ENCODE measurements at places on chromosomes 2 and 18. TPM values are rescaled to one million over a fixed set of nuclear protein-coding genes. Genes with fewer than 3 reads are reported as not detected.
A peak's percentile ranks its signal among the peaks of the same experiment; 100 is the strongest.

- DNase-seq: peak; percentile 94
Measured at GRCh38 chr2:3470166-3470651, 49.1 kb downstream of the ADI1 start.

DNA sequence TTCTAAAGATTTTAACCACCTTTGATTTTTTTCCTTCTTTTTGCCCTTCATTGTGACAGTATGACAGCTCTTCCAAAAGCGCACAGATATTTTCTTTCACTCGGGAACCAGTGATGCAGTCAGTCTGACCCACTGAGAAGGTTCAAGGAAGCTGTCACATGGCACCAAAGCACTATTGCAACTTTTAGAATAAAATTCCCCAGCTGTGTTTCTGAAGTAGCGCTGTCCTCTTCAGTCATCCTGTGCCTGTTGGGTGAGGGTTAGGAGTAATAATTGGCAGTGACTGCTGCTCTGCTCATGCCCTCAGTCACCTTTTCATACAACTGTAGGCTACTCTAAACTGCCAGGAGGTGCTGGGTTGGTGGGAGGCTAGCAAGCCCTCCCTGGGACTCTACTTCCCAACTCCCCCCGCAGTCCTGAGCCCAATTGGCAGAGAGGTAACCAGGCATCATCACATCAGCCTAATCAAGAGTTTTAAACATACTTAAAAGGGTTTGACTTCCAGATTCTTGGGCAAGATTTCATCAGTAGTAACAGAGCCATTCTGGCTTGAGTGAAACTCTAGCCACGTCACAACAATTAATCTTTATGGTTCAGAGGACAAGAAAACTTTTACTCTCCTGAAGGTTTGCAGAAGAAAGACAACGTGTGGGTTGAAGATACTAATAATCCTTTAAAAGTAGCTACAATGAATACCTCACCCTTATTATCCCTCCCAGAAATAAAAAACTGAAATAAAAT lies 473.3 kb downstream of the FBXO15 start:
- peak; percentile 54 for DNase-seq

DNA sequence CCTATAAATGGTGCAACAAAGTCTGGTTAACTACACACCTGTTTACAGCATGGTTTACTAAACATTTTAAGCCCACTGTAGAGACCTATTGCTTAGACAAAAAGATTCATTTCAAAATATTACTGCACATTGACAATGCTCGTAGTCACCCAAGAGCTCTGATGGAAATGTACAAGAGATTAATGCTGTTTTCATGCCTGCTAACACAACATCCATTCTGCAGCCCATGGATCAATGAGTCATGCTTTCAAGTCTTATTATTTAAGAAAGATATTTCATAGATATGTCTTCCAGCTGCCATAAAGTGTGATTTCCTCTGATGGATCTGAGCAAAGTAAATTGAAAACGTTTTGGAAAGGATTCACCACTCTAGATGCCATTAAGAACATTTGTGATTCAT lies 781.1 kb downstream of the MBD2 start:
- DNase-seq: no peak

- DNase-seq: no peak
Measured at GRCh38 chr2:128736046-128736688, 417.5 kb upstream of the HS6ST1 start.

DNA sequence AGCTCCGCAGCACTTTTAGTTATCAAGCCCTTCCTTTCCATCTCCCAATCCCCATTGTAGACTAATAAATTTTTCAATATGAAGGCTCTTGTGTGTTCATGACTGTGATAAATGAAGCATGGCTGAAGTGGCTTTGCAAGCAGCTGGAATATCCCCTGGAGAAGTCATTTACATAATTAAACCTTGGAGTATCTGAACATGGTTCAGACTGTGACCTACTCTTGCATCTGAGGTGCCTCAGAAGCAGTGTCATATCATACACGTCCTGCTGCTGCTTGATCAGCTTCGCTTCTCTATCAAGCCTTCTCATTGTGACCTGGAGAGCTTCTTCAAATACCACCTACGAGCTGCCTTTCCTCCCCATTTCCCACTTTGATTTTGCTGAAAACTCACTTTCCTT lies 48.4 kb upstream of the ZNF397 start:
- DNase-seq: no peak

DNA sequence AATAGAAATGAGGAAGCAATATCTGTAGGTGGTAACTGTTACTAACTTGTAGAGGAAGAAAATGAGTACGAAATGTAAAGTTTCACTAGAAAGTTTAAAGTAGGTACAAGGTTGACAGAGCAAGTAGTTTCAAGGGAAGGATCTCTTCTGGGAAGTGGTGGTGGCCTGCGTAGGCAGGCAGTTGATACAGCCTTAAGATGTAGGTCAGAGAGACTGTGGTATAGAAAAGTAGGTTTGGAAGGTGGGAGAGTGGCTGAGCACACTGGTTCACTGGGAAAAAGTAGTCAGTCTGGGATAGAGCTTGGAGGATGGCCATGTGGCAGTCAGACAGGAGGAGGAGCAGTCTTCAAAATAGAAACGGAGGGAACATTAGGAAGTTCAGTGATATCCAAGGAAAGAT lies 23.5 kb downstream of the KDM3A start:
- no peak for DNase-seq

- no peak for DNase-seq
Measured at GRCh38 chr2:127768775-127769479, 42.0 kb downstream of the WDR33 start.

DNA sequence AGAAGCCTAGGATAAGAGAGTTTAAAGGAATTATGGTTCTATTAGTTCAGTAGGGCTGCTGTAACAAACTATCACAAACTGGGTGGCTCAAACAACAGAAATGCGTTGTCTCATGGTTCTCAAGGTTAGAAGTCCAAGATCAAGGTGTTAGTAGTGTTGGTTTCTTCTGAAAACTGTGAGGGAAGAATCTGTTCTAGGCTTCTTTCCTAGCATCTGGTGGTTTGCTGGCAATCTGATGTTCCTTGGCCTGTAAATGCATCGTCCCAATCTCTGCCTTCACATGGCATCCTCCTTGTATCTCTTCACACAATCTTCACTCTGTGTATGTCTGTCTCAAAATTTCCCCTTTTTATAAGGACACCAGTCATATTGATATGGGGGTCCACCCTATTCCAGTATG lies 76.3 kb downstream of the MDH1 start:
- DNase-seq: no peak

DNA sequence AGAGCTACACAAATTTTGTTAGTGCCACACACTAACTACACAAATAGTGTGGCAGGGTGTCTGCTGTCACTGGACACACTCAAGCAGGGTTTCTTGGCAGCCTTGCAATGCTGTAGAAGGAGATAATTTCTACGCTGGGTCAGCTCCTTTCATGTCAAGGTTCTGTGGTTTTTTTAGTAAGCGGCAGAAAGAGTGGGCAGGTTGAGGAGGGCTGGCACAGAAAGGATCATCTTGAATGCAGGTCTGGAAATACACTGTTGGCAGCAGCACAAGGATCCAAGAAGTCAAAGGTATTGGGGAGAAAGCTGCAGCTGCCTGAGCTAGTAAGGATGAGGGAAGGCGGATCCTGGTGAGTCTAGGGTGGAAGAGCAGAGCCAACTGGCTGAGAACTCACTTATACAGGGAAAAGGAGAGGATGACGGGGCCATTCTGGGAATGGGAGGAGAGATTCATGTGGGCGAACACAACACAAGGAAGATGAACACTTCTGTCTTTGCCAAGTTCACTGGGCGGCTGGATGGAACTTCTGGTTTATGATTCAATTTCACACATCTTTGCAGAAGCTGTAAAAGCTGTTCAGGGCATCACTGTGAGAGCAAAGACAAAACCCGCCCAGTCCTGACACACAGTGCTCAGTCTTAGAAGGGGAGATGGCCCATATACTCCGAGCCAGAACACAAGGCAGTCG lies 16.9 kb upstream of the CYRIA start:
- no peak for DNase-seq

DNA sequence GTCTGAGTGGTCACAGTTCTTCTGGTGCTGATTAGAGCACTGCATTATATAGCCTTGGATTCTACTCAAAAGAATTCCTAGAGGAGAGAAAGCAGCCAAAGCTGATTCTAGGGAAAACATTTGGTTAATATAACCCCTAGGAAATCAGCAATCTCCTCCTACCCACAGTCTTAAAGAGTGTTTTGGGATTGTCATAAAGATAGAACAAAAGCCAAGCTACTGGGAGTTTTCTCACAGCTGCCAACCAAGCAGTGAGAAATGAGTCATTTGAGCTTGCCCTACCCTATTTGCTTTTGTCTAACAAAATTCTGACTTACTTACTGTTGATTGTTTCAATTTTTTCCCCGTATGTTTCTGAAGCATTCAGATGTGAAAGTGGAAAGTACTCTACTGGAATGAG lies 469.3 kb downstream of the PLCL1 start:
- DNase-seq: peak; percentile 10

DNA sequence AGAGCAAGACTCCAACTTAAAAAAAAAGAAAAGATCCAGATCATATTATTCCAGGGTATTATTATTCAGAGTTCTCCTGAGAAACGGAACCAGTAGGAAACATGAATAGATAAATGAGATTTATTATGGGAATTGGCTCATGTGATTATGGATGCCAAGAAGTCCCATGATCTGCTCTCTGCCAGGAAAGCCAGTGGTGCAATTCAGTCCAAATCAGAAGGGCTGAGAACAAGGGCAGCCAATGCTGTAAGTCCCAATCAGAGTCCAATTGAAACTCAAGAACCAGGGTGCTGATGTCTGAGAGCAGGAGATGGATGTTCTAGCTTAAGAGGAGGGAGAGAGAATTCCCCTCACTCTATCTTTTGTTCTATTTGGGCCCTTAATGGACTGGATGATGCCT lies 7.8 kb downstream of the SCYGR2 start:
- DNase-seq: no peak

DNA sequence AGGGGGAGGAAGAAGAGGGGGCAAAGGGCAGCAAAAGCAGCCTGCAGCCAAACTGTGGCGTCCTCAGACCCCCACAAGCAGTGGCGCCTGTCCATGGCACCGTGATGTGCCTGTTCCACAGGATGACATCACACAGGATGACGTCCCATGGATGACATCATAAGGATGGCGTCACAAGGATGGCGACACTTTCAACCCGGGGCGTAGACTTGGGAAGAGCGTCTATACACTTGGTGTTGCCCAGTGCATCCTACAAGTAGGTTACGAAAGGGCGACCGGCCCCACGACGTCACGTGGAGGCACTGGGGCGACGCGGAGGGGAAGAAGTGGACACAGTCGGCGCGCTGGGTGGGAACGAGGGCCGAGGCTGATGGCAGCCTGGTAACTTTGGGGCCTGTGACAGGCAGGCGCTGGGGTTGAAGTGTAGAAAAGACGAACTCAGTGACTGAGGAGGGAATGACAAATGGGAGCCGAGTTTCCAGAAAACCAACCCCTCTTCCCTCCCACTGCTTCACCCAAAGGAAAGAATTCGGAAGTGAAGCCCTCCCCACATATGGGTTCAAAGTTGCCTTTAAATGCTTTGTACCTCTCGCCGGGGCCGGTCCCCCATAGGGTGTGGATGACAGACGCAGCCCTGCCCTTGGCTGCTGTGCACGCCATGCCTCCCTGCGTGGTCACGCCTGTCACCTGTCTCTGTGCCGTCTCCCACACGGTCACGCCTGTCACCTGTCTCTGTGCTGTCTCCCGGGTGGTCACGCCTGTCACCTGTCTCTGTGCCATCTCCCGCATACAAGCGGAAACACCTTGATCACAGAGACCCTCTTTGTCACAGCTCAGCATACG lies 13.4 kb upstream of the KCNG2 start:
- no peak for DNase-seq

DNA sequence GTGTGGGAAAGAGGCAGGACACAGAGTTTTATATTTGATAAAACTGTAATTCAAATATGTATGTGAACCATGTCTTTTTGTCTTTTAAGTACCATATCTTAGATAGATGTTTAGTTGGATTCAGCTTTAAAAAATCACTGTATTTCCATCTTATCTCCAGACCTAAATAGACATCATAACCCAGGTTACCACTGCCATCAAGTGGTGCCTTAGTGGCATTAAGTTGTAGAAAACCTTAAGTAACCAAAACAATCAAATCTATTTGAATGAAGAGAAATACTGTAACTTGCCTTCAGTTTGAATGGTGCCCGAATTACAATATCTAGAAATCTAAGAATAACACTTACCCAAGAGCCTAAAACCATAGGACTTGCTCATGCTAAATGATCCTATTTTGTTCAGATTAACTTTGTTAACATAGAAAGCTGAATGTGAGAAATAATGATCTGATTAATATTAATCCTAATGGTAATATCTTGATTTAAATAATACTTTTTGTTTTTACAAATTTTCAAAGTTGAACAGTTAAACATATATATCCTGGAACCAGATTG lies 92.5 kb upstream of the MAP2 start:
- peak; percentile 30 for DNase-seq

GRCh38 chr2:75607988-75608683 lies 38.4 kb upstream of the MRPL19 start:
- peak; percentile 41 for DNase-seq

DNA sequence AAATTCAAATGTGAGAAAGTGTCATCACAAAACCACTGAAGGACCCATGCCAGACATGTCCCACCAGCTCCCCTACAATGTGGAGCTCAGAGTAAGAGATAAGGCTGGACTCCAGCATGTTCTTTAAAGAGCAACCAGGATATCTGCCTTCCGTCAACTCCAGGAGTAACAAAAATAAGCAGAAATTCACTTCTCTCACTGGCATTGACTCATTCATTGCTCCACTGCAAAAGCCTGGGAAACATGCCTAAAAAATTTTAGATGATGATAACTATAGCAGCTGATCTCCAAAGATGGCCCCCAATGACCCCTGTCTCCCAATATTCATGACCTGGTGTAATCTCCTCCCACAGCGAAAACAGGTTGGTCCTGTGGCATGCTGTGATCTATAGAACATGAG lies 314.5 kb downstream of the NCKAP5 start:
- DNase-seq: no peak

- peak; percentile 96 for DNase-seq
Measured at GRCh38 chr2:71306762-71307161, 24.8 kb upstream of the ZNF638 start.

- DNase-seq: no peak
Measured at GRCh38 chr18:13446610-13447461, 228.3 kb downstream of the LDLRAD4 start.

DNA sequence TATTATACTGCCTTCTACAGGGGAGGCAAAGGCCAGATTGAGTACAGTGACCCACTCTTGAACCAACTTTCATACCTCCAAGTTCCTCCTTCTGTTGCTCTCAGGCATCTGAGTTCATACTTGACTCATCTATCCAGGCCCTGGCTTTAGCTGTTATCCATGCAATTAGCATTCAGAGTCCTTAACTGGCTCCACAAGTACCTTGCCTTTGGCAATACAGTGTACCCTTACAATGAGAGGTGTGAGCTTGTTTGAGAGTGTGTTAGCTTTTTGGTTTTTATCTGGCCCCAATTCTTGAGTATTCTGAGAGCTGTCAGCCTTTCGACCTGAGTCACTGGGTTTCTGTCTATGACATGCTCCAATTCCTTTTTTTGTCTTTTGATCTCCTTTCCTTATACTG lies 60.2 kb downstream of the EHD3 start:
- no peak for DNase-seq

- DNase-seq: no peak
Measured at GRCh38 chr2:197920088-197920487, 115.7 kb downstream of the PLCL1 start.

GRCh38 chr2:52113338-52113737 lies 1081.4 kb upstream of the NRXN1 start:
- peak; percentile 30 for DNase-seq

Gene RND3
- 92.0 TPM for total RNA-seq

Gene TUBA3E
- not detected for total RNA-seq

Gene NDC80
- 1.9 TPM for total RNA-seq

Gene ABCG8
- not detected for total RNA-seq

Gene CYBRD1
- 26.7 TPM for total RNA-seq

Gene REG3G
- not detected for total RNA-seq

Gene ELOA2
- not detected for total RNA-seq

Gene CCDC150
- 4.4 TPM for total RNA-seq

Gene FSHR
- 0.38 TPM for total RNA-seq

Data from astrocyte (in vitro differentiated cells and primary cell).